ENCODE measurements at places on chromosomes 4 and X. TPM values are rescaled to one million over a fixed set of nuclear protein-coding genes. Genes with fewer than 3 reads are reported as not detected.

- no peak for DNase-seq
Observed at GRCh38 chr4:116561768-116562167, 523.6 kb downstream of the TRAM1L1 start.

GRCh38 chr4:189279188-189279587 is 661.5 kb upstream of the FRG1 start:
- DNase-seq, result no peak

GRCh38 chr4:173171987-173172386 is 3.4 kb downstream of the GALNT7 start:
- DNase-seq, result no peak

DNA sequence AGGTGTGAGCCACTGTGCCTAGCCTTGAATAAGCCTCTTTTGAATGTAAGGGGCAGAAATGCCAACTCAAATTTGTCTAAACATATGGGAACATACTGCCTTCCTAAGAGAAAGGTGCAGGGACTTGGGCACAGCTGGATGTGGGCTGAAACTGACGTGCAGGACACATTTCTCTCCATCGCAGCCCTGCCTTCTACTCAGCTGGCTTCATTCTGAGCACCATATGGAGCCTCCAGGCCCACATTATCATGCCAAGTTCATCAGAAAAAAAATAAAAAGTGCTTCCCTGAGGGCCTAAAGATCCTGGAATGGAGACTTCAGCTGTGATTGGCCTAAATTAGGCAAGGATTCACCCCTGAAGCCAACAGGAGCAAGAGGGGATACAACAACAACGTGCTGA is 386.2 kb downstream of the RAB28 start:
- no peak for DNase-seq

DNA sequence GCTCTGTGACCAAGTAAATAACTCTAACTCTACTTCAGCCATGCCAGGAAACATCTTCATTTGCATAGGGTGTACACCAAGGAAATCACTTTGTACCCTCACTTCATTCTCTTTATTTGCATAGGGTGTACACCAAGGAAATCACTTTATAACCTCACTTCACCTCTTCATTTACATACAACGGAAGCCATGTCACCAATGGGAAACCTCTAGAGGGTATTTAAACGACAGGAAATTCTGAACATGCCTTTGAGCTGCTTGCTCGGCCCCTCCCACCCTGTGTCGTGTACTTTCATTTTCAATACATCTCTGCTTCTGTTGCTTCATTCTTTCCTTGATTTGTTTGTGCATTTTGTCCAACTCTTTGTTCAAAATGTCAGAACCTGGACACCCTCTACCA is 848.1 kb upstream of the FRG1 start:
- DNase-seq, result peak; percentile 11

DNA sequence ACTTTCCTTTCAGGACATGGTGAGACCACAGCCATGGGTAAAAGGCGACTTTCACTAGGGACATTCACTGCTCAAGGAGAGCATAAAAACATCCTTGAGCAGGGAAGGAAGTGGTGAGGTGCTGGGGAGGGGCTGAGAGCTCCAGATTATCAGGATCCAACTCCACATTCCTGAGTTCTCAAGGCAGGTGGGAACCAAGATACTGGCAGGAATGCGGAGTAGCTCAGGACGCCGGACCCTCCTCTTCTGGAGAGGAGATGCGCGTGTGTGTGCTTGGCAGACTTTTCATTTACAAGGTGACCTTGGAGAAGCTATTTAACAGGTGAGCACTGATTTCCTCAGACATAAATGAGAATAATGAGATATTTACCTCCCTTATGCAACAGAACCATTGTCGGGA is 41.3 kb upstream of the TXK start:
- DNase-seq, result no peak

DNA sequence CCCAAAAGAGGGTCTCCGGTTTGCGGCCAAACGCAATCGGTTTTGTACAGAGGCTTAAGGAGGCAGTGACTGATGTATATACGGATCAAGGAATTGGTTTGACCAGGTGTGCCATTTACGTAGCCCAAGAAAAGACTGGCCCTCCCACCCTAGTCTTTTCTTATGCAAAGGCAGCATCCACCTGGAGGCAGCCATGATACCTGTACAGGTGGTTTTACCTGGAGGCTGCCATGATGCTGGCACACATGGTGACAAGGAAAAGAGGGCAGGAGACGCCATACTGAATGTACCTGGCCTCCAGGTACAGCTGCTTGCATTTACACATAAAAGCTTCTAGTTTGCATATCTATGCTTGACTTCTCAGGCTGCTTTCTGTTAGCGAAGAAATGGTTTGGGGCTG is 917.7 kb upstream of the INTU start:
- no peak for DNase-seq

ZNF630 gene
- total RNA-seq, result 1.6 TPM

DNA sequence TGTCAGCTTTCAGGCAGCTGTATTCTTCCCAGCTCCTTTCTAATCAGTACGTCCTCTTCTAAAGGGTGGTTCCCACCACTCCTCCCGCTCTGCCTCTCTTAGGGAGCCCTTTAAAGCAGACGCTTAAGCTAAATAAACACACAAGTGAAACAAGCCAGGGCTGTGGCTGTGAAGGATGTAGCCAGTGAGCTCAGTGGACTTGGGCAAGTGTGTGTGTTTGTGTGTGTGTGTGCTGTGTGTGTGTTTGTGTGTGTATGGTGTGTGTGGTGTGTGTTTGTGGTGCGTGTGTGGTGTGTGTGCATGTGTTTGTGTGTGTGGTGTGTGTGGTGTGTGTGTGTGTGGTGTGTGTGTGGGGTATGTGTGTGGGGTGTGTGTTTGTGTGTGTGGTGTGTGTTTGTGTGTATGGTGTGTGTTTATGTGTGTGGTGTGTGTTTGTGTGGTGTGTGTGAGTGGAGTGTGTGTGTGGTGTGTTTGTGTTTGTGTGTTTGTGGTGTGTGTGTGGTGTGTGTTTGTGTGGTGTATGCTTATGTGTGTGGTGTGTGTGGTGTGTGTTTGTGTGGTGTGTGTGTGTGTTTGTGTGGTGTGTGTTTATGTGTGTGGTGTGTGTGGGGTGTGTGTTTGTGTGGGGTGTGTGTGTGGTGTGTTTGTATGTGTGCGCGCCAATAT is 283.3 kb downstream of the PTTG2 start:
- DNase-seq, result no peak

DNA sequence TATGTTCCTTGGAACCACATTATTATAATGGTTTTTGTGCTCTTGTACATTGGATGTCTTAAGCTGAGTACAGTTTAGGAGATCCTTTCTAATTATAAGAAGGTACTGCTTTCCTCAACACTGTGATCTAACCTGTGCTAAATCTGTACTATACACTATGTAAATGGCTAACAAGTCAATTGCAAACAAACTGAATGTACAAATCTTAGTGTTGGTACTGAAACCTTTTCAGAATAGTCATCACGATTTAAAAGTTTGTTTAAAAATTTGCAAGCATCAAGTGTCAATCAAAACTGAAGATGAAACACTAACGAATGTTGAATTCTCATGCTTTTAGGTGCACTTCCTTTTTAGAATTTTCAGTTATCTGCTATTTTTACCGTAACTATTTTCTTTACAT is 2090.4 kb upstream of the TENM3 start:
- DNase-seq, result no peak
